Glutamatergic neuron (in vitro differentiated cells): ENCODE measurements at places on chromosomes 7 and 10. TPM values are rescaled to one million over a fixed set of nuclear protein-coding genes. Genes with fewer than 3 reads are reported as not detected.

- no peak for DNase-seq
- peak overlapping the region; percentile 76 for H3K4me3 ChIP-seq
- no peaks in the 10 kb centered on the region for H3K4me1 ChIP-seq
- peak overlapping the region; percentile 45 for H3K27ac ChIP-seq
Observed at GRCh38 chr10:104122225-104123107, 495 bp downstream of the SFR1 start.

GRCh38 chr10:31940839-31941653 lies 12.4 kb upstream of the ARHGAP12 start:
- H3K4me1 ChIP-seq: peaks cover 12% of the 10 kb centered on the region
- no peaks in the 10 kb centered on the region for H3K27me3 ChIP-seq
- no peak for DNase-seq
- H3K4me3 ChIP-seq: no peak overlapping the region
- H3K36me3 ChIP-seq: no peaks in the 10 kb centered on the region
- H3K27ac ChIP-seq: no peak overlapping the region

- DNase-seq: no peak
- no peak overlapping the region for H3K4me3 ChIP-seq
- H3K27ac ChIP-seq: peak overlapping the region; percentile 96
Observed at GRCh38 chr7:139431010-139431409, 52.5 kb downstream of the KLRG2 start.

DNA sequence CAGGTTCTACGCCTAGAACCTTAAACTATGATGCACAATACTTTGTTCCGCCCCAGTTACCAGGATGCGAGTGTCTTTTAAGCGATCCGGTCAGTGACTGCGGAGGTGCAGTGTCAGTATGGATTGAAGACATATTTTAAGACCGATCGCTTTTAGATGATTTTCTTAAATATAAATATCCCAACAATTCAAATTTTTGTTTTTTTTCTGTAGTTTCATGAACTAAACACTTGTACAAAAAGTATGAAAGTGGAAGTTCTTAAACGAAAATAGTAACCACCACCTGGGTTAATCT lies 835 bp downstream of the COMMD3 start:
- peaks cover 4% of the 10 kb centered on the region for H3K4me1 ChIP-seq
- H3K4me3 ChIP-seq: peak overlapping the region; percentile 95
- DNase-seq: no peak
- H3K27me3 ChIP-seq: peaks cover 19% of the 10 kb centered on the region
- peak overlapping the region; percentile 88 for H3K27ac ChIP-seq
- H3K36me3 ChIP-seq: peaks cover 4% of the 10 kb centered on the region

DNA sequence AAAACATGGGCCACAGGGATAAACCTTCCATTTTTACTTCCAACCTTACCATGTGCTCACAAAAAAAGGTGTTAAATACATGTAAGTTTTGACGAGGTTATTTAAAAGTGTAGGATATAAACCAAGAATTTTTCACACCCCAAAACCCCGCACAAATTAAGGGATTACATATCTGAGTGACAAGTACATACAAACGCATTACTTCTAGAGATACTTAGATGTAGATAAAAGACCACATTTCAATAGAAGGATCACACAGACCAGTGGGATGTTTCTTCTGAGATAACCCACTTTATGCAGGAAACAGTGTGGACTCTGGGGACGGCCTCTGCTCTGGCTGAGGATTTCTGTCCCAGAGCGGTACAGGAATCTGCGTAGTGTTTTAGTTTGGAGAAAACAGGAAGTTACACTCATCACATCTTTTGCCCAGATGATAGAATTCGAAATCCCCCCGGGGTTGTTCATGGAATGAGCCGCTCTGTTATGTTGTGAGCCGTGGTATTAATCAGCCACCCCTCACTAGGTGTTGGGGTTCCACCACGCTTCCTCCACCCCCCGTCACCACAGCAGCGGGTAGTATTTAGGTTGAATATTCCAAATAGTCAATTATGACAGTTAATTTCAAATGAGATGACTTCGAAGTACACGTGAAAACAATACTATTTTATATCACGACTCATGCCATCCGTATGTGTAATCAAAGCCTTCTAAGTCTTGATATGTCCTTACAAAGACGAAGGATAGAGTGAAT lies 1.3 kb upstream of the CUL1 start:
- DNase-seq: no peak
- peak overlapping the region; percentile 92 for H3K27ac ChIP-seq
- peaks cover 8% of the 10 kb centered on the region for H3K27me3 ChIP-seq
- peaks cover 35% of the 10 kb centered on the region for H3K4me1 ChIP-seq

DNA sequence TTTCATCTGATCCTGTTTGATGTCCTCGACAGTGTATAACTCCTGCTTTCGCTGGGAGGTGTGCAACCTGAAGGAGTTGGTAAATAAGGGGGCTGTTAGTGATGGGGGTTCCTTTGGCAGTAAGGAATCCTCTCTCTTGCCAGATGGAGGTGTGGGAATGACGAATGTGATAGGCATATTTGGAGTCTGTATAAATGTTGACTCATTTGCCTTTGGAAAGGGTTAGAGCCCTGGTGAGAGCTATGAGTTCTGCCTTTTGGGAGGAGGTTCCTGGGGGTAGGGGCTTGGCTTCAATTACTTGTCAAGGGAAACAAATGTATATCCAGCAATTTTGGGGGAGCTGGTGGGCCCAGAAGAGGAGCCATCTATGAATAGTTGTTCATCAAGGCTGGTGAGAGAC lies 11.4 kb upstream of the CHST3 start:
- H3K4me1 ChIP-seq: no peaks in the 10 kb centered on the region
- H3K36me3 ChIP-seq: peaks cover 13% of the 10 kb centered on the region
- H3K27ac ChIP-seq: no peak overlapping the region
- no peak for DNase-seq

- H3K4me1 ChIP-seq: no peaks in the 10 kb centered on the region
- H3K36me3 ChIP-seq: no peaks in the 10 kb centered on the region
- H3K27me3 ChIP-seq: peaks cover 6% of the 10 kb centered on the region
- no peak overlapping the region for H3K4me3 ChIP-seq
Observed at GRCh38 chr10:26441491-26442214, 3.5 kb downstream of the APBB1IP start.

GRCh38 chr7:133126422-133126821 lies 44.5 kb upstream of the CHCHD3 start:
- no peak overlapping the region for H3K4me3 ChIP-seq
- H3K36me3 ChIP-seq: peaks cover 4% of the 10 kb centered on the region
- H3K27me3 ChIP-seq: peaks cover 5% of the 10 kb centered on the region
- no peak overlapping the region for H3K27ac ChIP-seq
- H3K4me1 ChIP-seq: no peaks in the 10 kb centered on the region
- no peak for DNase-seq

GRCh38 chr7:151366166-151366879 lies 24.7 kb downstream of the NUB1 start:
- peaks cover 14% of the 10 kb centered on the region for H3K4me1 ChIP-seq
- H3K27ac ChIP-seq: no peak overlapping the region
- no peak for DNase-seq
- H3K36me3 ChIP-seq: peaks cover 15% of the 10 kb centered on the region
- H3K27me3 ChIP-seq: no peaks in the 10 kb centered on the region

GRCh38 chr7:70730451-70731110 lies 401.4 kb upstream of the GALNT17 start:
- H3K36me3 ChIP-seq: peaks cover 13% of the 10 kb centered on the region
- H3K27me3 ChIP-seq: peaks cover 5% of the 10 kb centered on the region
- H3K27ac ChIP-seq: no peak overlapping the region
- no peak for DNase-seq

DNA sequence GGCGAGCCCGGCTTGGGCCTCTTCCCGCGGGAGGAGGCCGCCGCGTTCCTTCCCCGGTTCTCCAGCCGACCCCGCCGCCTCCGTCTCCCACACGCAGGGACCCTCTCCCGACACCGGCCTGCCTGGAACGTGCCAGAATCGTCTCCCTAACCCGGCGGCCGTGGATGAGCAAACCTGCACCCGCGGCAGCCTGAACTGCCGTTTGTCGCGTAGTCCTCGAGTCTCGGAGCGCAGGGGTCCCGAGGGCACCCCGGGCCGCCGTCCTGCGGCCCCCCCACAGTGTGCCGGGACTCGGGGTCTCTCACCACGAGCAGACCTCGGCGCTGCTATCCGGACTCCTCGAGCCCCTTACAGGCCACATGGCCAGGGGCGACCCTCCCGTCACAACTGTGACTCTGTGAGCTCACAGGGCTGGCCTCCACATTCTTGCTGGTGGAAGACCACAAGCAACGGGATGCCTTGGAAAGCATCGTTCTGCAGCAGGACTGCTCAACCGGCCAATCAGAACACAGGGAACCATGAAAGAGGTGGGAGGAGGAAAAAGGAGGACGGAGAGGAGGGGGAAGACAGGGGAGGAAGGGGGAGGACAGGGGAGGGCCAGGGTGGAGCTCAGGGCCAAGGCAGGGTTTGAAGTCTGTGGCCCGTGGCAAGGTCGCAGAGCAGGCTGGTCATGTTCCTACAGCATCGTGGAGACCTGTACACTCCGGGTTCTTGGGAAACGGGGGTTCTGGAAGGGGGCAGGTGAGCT lies 276.9 kb downstream of the DNAJB6 start:
- no peak overlapping the region for H3K4me3 ChIP-seq
- peaks cover 16% of the 10 kb centered on the region for H3K27me3 ChIP-seq
- no peak overlapping the region for H3K27ac ChIP-seq

- H3K36me3 ChIP-seq: no peaks in the 10 kb centered on the region
- H3K27me3 ChIP-seq: no peaks in the 10 kb centered on the region
- no peaks in the 10 kb centered on the region for H3K4me1 ChIP-seq
- no peak for DNase-seq
- H3K27ac ChIP-seq: no peak overlapping the region
Observed at GRCh38 chr7:134276951-134277350, 39.8 kb downstream of the SLC35B4 start.

DNA sequence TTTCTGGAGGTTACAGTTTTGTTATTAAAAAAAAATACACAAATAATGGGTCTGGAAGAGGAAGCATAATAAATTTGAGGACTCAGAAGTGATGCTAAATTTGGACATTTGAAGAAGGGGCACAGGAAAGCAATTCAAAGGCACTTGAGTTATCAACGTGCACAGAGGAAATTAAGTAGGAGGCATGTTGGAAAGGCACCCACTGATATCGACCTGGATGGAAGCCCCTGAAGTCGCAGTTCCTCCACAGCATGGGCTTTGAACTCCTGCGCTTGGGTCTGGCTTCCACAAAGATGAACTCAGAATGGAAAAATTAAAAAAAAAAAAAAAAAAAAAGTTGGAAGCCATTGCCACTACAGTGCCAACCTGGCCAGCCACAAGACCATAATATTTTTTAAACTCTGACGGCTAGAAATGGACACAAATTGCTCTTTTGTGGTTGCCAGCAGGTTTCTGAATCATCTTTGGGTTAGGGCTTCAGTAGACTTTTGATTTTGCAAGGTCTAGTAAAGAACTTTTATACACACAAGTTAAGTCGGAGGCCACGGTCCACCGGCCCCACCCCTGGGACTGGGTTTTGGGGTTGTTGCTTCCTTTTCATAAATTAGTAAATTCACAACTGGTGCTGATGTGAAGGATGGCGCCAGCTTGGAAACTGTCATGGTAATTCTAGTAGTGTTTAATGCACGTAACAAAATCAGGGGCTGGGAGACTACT lies 21.6 kb downstream of the JCAD start:
- no peak overlapping the region for H3K4me3 ChIP-seq
- H3K4me1 ChIP-seq: no peaks in the 10 kb centered on the region
- H3K27me3 ChIP-seq: no peaks in the 10 kb centered on the region
- peaks cover 6% of the 10 kb centered on the region for H3K36me3 ChIP-seq

DNA sequence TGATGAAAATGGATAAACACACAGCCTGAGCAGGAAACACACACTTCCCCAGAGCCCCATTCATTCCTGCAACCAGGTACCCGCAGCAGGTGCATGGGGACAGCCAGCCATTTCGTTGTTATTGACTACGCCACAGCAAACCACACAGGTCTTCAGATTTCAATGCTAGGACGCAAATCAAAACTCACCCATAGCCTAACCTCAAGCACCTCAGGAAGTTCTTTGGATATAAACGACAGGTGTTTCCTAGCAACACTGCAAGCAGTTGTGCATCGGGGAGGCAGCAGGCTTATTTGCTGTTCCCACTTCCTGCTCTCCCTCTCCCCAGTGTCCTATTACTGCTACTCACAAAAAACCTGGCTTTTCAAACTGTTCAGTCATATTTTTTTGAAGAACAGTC lies 176.5 kb upstream of the FRMD4A start:
- DNase-seq: no peak
- H3K27me3 ChIP-seq: peaks cover 4% of the 10 kb centered on the region
- H3K27ac ChIP-seq: no peak overlapping the region

DNA sequence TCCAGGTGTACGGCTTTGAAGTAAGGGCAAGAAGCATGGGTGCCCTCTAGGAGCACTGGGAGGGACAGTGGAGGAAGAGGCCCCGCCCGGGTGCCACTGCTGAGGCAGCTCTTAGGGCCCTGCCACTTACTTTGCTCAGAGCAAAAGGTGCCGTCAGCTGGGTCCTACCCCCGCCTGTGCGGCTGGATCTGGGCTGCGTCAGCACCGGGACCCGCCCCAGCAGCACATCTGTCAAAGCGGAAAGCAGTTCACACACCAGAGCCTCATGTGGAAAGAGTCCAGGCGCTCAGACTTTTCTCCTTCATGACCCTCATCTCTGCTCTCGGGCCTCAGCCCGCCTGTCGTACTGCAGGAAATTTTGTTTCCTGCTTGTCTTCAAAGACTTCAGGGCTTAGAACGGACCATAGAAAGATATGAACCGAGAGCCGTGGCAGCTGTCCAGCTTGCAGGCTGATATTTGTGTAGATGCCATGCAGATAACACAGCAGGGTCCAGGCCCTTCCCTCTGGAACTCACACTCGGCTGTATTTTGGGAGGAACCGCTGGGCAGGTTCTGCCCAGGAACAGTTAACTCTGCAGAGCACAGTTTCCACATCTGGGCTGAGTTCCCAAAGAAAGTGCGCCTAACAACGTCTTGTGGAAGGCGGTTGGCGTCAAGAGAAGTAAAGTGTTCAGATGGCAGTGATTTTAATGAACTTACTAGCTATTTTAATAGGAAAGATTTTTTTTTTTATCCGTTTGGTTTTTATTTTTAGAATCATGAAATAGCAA lies 44.3 kb upstream of the PRKAR1B start:
- no peak overlapping the region for H3K4me3 ChIP-seq
- H3K4me1 ChIP-seq: peaks cover 4% of the 10 kb centered on the region
- no peak for DNase-seq

DNA sequence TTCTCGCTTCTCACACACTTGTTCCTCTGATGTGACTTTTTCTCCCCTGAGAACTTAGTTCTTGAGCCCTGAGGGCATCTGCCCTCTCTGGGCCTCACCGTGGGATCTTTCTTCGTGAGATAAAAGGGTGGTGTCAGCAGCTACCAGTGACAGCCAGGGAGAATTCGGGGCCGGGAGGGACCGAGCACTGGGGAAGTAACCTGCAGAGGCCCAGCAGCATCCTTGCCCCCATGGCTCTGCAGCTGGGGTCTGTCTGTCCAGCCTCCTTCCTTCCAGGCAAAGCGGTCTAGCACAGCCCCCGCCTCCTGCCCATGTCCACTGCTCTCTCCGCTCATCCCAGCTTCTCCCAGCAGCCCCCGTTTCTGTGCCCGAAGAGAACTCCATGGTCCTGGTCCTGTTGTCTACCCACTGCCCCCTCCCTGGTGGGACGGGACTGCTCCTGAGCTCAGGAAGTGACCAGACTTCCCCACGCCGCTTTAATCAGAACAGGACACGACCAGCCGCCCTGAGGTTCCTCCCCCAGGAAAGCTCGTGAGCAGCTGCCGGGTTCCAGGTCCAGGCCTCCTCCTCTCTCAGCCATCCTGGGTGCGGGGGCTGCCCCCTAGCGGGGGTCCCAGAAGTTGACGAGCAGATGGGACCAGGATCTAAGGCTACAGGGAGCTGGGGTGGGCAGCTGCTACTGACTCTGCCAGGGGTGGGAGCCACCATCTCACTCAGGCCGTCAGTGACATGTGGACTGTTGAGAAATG lies 187.5 kb downstream of the WDR37 start:
- no peak overlapping the region for H3K27ac ChIP-seq
- H3K36me3 ChIP-seq: peaks cover 18% of the 10 kb centered on the region
- DNase-seq: no peak

The TMEM130 gene
- 7.8 TPM for total RNA-seq

The C7orf57 gene
- not detected for total RNA-seq

The MBL2 gene
- total RNA-seq: not detected

The TDRD1 gene
- not detected for total RNA-seq

The CH25H gene
- 0.25 TPM for total RNA-seq
